ENCODE measurements at places on chromosomes 4 and X.

- peak; percentile 63 for DNase-seq
Measured at GRCh38 chrX:129933700-129934099, 27.7 kb downstream of the UTP14A start.

GRCh38 chr4:8641256-8641655, 48.7 kb downstream of the CPZ start:
- no peak for DNase-seq

- DNase-seq, result no peak
Measured at GRCh38 chr4:95985051-95985450, 145.2 kb downstream of the PDHA2 start.

DNA sequence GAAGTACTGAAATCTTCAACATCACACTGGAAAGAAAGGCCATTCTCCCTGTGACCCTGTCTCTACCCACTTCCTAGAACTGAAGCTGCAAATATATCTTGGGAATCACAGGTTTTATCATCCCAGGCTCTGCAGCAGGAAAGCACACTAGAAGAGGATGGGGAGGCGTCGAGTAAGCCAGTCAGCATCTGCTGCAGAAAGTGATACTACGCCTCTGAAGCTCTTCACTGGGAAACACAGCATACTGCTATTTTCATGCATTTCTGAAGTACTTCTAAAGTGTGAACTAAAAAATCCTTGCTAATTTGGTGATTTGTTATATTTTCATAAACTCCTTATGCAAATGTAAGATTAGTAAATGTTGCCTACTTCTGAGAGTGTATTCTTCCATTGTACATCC, 29.1 kb downstream of the RAB33B start:
- DNase-seq, result no peak

- DNase-seq, result no peak
Measured at GRCh38 chrX:108271397-108271787, 166.8 kb downstream of the COL4A6 start.

DNA sequence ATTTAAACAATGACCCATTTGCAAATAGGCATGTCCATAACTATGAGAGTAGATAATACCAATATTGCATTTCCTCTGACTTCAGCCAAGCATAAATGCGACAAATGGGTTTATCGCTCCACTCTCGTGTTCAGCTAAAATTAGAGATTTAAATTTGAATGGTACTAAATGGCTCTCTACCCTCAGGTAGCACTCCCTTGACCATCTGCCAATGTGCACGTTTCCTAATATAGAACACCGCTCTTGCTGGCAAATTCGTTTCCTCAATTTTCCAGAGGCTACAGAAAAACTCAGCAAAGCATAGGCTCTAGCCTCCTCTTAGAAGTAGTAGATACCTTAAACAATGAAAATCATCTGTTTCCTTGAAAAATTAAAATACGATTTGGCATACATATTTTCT, 251.6 kb downstream of the ADGRA3 start:
- no peak for DNase-seq

GRCh38 chr4:55251342-55251741, 94.7 kb upstream of the SRD5A3 start:
- no peak for DNase-seq

DNA sequence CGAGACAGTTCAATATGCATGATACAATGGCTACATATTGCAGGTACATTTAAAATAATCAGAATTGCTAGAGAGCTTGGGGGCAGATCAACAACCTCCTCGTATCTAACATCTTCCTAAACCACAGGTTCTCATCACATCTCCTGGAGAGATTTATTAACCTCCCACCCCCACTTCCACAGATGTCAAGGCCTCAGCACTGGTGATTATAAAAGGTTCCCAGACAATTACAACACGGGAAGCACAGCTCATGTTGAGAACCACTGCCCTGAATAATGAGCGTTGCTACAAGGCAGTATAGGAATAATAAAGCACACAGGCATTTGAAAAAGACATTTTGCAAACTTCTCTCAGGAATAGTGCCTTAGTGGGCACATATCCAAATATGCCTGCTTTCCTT, 42.8 kb downstream of the ELOVL6 start:
- no peak for DNase-seq

- DNase-seq, result no peak
Measured at GRCh38 chrX:29707088-29707487, 508.3 kb upstream of the MAGEB2 start.

DNA sequence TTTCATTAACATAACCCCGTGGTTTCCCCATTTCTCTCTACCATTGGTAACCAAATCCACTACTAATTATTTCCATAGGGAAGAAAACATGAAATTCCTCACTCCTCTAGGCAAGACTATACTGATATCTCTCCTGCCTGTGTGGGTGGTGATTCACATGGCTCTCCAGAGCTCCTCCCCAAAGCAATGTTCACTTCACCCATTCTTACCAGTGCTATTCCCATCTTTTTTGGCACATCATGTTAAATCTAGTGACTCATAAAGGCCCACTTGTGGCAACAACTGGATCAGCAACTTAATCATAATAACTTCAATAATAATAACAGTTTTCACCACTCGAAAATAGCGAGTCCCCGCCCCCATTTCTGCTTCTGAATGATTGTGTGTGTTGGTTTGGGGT, 6.1 kb upstream of the HCCS start:
- no peak for DNase-seq

- no peak for DNase-seq
Measured at GRCh38 chrX:55874807-55875206, 157.3 kb downstream of the RRAGB start.

DNA sequence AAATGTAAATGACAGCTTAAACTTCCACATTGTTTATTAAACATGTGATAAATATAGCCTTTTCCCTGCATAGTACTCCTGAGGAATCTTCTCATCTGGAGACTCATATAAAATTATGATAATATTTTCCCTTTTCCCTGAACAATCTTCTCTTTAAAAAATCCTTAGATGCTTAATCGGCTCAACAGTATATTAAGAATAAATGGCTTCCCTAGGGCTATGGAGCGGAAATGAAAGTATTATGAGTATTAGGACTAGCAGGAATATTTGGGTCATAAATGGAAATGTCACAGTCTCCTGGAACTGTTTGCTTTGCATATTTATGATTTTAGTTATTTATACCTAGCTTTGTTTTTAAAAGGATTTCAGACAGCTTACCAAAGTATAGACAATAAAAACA, 200.7 kb upstream of the PDE5A start:
- DNase-seq, result no peak

- DNase-seq, result no peak
Measured at GRCh38 chr4:26815706-26816105, 44.9 kb upstream of the STIM2 start.

DNA sequence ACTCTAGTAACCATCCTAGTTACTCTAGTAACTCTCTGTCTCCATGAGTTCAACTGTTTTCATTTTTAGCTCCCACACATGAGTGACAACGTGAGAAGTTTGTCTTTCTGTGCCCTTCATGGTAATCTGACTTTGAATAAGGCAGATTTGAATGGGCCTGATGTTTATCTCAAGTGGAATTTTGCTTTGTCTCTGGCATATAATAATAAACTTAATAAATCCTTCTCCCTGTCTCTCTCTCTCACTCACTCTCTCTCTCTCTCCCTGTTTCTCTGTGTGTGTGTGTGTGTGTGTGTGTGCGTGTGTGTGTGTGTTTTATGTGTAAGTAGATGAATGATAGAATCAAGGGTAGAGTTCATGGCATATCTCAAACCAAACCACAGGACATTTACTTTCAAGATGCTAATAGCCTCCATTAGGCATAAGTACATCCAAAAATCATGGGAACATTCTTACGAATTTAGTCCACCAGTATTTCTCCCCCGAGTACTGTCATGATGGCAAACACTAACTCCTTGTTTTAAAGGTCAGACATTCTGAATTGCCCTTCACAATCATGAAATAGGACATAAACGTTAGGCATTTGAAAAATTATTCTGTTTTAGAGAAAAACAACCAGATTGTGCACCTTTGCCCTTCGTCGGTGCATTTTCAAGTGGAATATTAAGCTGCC, 193.1 kb downstream of the SPATA18 start:
- DNase-seq, result no peak

- no peak for DNase-seq
Measured at GRCh38 chrX:34382416-34382815, 250.3 kb upstream of the FAM47A start.

DNA sequence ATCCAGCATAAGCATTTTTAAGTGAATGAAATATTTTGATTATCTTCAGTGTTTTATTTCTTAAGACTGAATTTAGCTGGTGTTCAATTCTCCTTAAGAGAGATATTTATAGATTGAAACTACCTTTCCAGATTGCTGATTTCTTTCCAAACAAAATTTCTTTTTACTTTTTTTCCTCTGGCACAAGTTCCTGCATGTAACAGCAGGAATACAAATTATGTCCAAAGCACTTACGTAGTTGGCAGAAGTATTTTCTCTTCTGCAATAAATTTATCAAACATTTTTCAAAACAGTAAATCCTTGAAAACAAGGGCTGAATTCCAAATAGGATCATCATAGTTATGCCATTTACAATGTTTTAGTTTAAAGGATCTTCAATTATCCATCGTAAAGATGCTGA, 412.6 kb downstream of the IQCM start:
- no peak for DNase-seq

- peak; percentile 46 for DNase-seq
Measured at GRCh38 chr4:101345271-101345595, 2.1 kb downstream of the PPP3CA start.

- no peak for DNase-seq
Measured at GRCh38 chr4:174096999-174097398, 186.5 kb downstream of the FBXO8 start.

GRCh38 chr4:67593741-67594175, 35.2 kb downstream of the STAP1 start:
- DNase-seq, result peak; percentile 2

GRCh38 chr4:47270201-47270888, 193.2 kb downstream of the COMMD8 start:
- DNase-seq, result no peak

DNA sequence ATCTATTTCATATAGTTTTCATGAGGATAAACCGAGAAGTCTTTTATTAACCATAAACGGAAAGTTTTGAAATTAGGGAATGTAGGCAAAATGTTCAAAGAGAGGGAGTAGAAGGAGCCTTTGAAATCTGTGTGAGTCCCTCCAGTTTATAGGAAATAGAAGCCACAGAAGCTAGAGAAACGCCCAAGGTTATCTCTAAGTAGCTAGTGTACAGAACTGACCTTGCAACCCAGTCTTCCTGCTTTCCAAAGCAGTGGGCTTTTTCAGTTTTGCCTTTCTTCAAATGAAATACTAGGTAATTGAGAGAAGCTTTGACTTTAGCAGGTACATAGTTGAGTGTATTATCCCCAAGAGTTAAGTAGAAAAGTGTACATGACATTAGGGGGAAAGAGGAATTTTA, 39.4 kb downstream of the STIM2 start:
- no peak for DNase-seq
